ENCODE measurements at places on chromosomes 7 and 10.

- DNase-seq = no peak
These were observed 294.3 kb downstream of the BBS9 start for GRCh38 chr7:33423646-33424020.

- no peak for DNase-seq
These were observed 508.9 kb downstream of the RPS24 start for GRCh38 chr10:78542521-78542920.

DNA sequence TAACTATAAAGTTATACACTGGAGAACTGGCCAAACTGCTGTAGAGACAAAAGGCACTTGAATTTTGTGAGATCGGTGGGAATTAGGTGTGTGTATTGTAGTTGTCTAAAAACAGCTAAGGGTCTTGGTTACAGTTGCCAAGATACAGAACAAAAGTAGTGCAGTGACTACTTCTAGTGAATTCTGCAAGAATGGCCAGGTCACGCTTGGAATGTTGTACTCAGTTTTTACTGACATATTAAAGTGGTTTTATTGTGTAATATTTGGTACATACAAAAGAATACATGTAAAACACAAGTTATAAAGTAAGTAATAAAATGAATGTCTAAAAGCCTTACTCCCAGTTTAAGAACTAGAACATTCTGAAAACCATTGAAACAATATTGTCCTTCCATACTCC is 42.4 kb downstream of the PRPF18 start:
- DNase-seq = peak; percentile 9

GRCh38 chr10:100713049-100713858 is 32.1 kb upstream of the PAX2 start:
- DNase-seq = no peak

DNA sequence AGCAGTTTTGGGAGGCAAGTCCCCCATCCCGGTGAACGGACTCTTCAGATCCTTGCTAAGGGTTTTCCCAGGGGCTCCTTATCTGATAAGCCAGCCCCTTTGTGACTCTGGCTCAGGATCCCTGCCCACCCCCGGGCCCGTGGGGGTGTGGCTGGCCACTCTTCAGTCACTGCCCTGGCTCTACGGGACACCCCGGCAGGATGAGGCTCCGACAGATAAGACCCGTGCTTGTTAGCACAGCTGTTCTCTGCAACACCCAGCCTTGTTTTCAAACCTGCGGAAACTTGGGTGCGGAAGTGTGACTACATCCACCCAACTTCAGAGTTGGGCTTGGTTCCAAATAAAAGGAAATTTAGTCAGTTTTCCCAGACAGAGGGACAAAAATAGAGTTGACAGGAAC is 66.7 kb upstream of the PODXL start:
- DNase-seq = no peak

DNA sequence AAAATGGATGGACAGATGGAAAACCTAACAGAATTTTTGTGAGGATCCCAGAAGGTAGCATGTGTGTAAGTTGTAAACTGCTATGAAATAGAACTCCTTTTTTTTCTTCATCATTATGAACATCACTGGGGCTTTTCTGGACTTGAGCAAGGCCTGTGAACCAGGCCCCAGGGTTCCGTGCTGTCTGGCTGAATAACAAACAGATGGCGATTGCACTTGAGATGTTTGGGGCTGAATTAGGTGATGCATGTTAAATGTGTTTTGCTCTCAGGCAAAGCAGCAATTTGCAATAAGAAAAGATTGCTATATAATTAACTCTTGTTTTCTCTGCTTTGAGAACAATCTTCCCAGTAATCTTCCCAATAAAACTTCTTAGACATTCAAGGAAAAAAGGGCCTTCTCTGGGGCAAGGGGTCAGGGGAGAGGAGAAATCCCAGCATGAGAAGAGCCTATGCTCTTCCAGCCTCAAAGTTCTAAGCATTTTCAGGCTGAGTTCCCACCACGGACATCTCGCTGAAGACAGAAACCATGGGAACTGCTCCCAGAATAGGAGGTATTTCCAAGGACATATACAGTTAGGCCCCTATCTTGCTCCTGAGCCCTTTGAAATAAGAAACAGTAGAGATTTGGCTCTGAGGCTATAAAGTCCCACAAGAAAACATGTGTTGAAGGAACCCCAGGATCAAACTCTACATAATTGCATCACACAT is 98.7 kb downstream of the ITIH5 start:
- no peak for DNase-seq

DNA sequence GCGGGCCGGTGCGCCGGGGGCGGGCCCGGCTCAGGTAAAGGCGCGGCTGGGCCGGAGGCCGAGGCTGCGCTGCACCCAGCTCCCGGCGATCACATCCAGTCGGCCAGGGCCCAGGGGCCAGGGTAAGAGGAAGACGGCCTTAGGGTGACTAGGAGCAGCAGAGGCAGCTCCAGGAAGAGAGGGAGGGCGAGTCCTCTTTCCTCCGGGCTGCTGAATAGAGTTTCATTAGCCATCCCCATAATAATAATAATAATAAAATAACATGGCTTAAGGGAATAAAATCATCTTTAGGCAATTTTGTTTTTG is 44.8 kb upstream of the CDK1 start:
- DNase-seq = no peak

DNA sequence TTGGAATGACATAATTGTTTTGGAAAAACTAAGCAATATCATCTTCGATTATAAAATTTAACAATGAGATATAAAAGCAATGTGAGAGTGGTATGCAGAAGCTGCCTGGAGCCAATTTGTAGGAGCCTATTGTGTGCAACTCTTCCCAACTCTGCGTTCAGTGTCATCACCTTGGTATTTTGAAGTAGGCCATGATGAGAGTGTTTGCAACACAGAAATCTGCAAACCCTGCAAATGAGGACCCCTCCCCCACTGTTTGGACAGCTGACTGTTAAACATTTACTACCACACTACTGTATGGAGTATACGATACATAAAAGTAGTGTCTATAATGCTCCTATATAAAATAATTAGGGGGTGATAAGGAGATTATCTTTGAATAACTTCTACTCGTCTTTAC is 531.3 kb downstream of the ATRNL1 start:
- peak; percentile 20 for DNase-seq

DNA sequence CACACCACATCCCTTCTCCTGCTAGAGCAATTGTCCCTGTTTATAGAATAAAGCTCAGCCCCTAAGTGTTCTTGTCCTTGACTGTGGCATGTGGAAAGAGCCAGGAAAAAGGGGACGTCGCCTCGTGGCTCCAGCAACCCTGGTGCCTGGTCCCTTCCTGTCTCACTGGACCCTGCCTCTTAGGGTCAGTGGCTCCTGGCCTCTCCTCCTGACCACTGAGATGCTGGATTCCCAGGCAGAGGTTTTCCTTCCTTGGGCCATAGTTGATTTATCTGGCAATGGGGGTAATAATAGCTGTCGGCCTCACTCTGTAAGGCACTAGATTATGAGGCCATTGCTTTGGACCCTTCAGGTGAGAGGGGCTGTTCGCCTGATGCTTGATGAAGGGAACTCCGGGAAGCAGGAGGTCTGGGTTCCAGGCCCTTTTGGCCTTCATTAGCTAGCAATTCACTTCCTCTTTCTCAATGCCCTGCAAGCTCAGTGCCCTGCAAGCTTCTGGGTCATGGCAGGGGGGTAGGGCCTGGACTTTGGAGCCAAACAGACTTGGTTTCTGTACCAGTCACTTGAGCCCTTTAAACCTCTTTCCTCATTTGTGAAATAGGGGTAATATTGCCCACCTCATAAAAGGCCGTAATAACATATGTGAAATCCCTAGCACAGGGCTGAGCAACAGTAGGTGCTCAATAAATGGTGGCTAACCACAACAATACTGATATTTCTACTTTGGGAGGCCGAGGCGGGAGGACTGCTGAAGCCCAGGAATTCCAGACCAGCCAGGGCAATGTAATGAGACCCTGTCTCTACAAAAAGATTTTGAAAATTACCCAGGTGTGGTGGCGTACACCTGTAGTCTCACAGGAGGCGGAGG is 1.1 kb downstream of the ASL start:
- DNase-seq = no peak

DNA sequence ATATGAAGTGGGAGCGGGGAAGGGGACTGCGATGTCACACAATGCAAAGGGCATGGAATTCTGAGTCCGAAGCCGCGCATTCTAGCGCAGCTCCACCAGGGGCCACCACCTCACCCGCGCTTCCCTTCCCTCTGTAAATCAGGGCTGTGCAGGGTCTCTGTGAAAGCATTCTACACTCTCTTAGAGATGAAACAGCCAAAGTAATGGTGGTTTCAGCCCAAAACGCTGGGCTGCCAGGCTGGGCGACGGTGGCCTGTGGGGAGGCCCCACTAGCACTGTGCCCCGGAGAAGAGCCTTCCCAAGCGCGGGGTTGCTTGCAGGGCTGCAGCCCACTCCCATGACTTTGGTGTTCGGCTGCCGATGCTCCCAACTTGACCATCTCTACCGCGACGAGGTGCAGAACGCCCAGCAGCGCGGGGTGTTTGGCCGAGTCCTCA is 11.4 kb downstream of the ATG9B start:
- no peak for DNase-seq

DNA sequence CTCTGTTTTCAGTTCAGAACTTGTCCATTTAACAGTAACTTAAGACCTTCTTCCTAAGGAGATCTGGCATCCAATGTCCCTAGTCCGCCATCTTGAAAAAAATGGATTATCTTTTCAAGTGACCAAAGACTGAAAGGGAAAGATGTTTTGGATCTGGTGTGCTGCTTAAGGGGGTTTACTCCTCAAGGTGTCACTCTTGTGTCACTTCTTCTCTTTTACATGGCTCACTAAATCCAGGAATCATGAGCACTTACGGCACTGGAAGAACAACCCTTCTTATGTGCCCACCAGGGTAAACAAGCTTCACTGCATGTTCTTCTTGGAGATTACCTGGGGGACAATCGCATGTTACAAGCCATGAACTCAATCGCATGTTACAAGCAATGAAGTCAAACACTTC is 43.7 kb downstream of the ANXA8 start:
- no peak for DNase-seq

DNA sequence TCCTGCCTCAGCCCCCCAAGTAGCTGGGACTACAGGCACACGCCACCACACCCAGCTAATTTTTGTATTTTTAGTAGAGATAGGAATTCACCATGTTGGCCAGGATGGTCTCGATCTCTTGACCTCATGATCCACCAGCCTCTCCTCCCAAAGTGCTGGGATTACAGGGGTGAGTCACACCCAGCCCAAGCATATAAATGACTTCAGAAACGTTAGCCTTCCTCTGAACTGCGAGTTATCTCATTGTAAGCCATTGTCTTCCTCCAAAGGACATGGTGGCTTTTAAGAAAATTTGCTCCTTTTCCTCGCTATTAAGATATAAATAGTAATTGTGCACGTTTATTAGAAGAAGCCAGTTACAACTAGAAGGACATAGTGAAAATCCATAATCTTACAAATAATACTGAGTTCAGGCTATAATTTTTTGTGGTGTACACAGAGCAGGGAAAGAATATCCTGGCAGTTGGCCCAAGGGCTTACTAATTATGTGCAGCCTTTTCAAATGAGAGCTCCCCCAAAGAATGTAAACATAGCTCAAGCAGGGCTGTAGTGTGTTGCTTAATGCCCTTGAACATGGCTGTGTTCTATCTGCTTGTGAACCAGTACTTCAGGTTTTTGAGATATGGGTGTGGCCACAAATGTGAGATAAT is 495.8 kb downstream of the PARD3 start:
- peak; percentile 98 for DNase-seq
